ENCODE measurements at places on chromosomes 13 and 19. TPM values are rescaled to one million over a fixed set of nuclear protein-coding genes. Genes with fewer than 3 reads are reported as not detected.

LIM2 gene
- polyA plus RNA-seq = not detected

HCN2 gene
- 4.7 TPM for polyA plus RNA-seq

TEX30 gene
- polyA plus RNA-seq = 29.9 TPM

DNM2 gene
- 31.4 TPM for polyA plus RNA-seq

C19orf85 gene
- 0.19 TPM for polyA plus RNA-seq

GIPC3 gene
- not detected for polyA plus RNA-seq

TMTC4 gene
- 119 TPM for polyA plus RNA-seq

CIRBP gene
- polyA plus RNA-seq = 1,665 TPM

TJP3 gene
- 0.15 TPM for polyA plus RNA-seq

PEAK3 gene
- polyA plus RNA-seq = not detected

FLT3 gene
- 0.41 TPM for polyA plus RNA-seq

BST2 gene
- not detected for polyA plus RNA-seq

DENND1C gene
- polyA plus RNA-seq = not detected

C1QTNF9B gene
- 0.24 TPM for polyA plus RNA-seq

GNA15 gene
- not detected for polyA plus RNA-seq

GZMM gene
- polyA plus RNA-seq = 0.38 TPM

ZNF208 gene
- polyA plus RNA-seq = not detected

MTUS2 gene
- polyA plus RNA-seq = 8.4 TPM

EFNB2 gene
- polyA plus RNA-seq = 53.1 TPM

NCAN gene
- polyA plus RNA-seq = 59.5 TPM

ZNF121 gene
- polyA plus RNA-seq = 29.5 TPM

CACNG7 gene
- polyA plus RNA-seq = 37.0 TPM

C1QTNF9 gene
- not detected for polyA plus RNA-seq

TMEM272 gene
- 0.76 TPM for polyA plus RNA-seq

NPAS1 gene
- 0.38 TPM for polyA plus RNA-seq

NTF4 gene
- not detected for polyA plus RNA-seq

RNF126 gene
- 44.8 TPM for polyA plus RNA-seq

TMEM143 gene
- polyA plus RNA-seq = 11.7 TPM

PDX1 gene
- polyA plus RNA-seq = not detected

VSIG10L gene
- 1.5 TPM for polyA plus RNA-seq

OR7A5 gene
- not detected for polyA plus RNA-seq

KLK11 gene
- polyA plus RNA-seq = not detected
